ENCODE measurements at places on chromosomes 16 and 17.

DNA sequence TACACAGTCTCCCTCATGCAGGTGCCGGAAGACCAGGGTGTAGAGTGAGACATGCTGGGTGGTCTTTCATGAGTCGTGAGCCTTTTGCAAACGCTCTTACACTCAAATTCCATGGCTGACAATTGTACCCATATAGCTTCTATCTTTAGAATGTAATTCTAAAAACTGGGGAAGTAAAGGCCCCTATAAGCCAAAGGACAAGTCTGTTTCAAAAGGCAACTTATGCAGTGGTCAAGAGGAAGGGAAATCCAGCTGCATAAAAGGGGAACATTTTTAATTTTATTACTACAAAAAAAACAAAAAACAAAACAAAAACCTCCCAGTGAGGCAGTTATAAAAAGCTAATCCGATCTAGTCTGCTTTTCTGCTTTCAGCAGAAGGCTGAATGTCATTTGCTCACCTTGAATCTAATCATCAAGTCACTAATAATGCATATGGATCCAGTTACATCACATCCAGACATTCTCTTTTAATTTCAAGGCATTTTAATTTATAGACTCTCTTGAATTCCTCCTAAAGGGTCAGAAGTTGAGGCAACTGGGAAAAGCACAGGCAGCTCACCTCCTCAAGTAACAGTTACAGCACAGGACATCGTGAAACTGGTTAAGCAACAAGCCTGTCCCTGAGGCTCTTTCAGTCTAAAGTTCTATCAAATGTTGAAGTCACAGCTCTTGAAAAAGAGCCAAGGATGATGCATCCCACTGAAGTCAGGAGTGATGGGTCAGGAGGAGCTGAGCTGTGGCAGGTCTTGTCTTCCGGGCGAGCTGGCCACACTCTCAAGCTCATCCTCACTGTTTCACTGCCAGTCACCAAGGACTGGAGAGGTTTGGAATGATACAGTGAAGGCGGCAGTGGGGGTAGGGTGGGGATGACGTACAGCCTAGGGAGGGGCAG lies 99.7 kb downstream of the VPS53 start:
- DNase-seq, result no peak

DNA sequence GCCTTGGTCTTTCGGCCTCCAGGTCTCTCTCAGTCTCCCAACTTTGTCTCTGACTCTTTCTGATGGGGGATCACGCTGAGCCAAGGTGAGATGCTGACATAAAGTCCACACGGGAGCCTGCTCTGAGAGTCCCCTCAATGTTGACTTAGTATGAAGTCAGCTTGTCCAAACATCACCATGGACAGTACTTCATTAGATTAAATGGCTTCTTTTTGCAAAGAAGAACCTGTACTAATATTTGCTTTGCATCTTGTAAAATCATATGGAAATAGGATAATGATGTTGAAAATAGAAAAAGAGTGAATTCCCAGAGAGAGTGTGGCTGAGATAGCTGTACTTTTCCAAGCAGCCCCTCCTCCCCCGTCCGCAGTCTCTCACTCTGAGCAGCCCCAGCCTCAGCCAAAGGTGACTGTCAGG lies 56.7 kb upstream of the SIAH1 start:
- DNase-seq, result no peak

GRCh38 chr17:62724398-62725146 lies 83.5 kb downstream of the MARCHF10 start:
- no peak for DNase-seq

DNA sequence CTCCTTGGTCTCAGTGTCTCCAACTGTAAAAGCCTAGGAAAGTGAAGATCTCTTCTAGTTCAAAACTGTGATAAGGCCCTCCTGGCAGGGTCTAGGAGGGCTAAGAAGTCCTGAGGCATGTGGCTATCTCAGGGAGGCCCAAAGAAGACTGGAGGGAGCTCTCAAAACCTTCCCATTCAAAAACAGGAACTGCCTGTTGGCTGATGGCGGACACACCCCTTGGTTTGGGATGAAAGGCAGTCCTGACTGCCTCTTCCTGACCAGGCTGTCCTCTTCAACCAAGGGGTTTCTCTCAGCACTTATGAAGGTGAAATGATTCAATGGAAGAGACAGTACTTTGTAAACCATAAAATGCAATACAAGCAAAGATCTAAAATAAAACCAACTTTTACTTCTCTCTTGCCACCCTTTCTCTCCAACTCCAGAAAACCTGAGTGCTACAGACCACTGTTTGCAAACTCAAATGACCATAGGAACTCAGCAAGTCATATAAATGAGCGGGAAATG lies 4.7 kb downstream of the ZNF764 start:
- DNase-seq, result no peak
